Glutamatergic neuron (in vitro differentiated cells): ENCODE measurements at places on chromosomes 2 and 18. TPM values are rescaled to one million over a fixed set of nuclear protein-coding genes. Genes with fewer than 3 reads are reported as not detected.

DNA sequence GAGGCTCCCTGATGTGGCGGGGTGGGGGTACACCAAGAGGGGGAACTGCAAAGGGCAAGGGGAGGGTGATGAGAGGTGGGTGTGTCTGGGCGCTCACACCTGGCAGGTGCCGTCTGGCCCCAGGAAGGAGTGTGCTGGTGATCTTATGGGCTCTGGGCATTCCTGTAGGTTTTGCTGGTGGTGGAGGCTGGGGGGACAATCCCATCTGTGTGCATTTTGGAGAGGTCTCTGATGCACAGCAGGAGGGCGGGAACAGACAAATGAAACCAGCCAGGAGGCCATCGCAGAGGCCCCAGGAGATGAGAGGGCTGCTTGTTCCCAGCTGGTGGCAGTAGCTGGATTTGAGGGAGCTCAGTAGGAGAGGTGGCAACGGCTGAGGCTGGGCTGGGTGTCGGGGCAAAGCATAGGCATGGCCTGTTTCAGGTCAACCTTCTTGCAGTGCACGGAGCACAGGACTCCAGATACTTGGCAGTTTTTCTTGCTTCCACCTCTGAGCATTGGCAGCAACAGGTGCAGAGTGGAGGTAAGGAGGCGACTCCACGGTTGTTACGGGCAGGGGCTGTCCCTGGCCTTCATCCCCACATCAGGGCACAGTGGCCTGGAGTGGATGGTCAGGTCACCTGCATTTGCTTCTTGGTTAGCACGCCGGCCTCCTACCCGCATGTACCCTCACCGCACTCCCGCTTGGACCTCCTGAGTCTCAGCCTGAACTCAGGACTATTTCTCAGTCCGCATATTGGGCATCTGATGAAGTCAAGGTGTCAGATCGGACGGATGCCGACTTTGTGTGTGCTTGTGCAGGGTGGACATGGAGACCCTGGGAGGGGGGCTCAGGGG lies 194.2 kb upstream of the HDAC4 start:
- DNase-seq = peak; percentile 5

- no peak for DNase-seq
Measured at GRCh38 chr2:219112651-219113338, 47.8 kb downstream of the NHEJ1 start.

DNA sequence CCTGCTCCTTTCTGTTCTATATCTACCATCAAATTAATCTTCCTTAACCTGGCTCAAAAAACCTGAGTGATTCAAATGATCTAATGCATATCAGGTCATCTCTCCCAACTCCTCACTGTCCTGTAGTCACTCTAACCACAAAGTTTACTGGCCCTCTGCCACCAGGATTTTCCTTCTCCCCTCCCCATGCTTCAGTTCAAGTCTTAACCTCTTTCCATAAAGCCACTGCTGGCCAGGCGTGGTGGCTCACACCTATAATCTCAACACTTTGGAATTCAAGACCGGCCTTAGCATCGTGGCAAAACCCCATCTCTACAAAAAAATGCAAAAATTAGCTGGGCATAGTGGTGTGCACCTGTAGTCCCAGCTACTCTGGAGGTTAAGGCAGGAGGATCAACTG lies 7.5 kb upstream of the SP3 start:
- DNase-seq = no peak

DNA sequence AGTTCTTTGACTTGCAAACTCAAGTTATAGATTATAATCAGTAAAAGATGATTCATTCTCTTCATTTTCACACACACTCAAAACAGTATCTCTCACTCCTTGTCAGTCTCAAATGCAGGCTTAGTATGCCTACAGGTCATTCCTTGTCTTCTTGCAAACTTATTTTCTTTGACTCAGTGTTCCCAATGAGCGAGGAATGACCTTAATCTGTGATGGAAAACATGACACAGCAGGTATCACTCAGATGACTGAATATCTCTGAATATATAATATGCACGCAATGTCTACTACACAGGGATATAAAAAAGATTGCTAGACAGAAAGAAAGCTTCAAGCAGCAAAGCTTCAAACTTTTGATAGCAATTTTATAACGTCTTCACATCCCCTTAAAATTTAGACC lies 127.8 kb upstream of the RGPD4 start:
- no peak for DNase-seq

GRCh38 chr2:234403074-234403473 lies 93.8 kb downstream of the ARL4C start:
- DNase-seq = no peak

DNA sequence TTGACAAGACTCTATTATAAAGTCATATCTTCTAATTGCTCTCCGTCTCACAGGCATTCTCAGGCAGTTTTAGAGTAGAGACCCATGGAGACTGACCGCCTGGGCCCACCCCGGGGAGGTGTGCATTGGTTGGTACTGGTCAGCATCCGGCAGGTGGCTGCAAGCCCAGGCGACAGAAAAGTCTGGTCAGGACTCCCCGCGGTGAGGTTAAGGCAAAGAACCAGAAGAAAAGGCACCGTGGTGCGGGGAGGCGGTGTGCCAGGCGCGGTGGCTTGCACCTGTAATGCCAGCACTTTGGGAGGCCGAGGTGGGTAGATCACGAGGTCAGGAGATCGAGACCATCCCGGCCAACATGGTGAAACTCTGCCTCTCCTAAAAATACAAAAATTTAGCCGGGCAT lies 32.5 kb downstream of the AMER3 start:
- DNase-seq = no peak

DNA sequence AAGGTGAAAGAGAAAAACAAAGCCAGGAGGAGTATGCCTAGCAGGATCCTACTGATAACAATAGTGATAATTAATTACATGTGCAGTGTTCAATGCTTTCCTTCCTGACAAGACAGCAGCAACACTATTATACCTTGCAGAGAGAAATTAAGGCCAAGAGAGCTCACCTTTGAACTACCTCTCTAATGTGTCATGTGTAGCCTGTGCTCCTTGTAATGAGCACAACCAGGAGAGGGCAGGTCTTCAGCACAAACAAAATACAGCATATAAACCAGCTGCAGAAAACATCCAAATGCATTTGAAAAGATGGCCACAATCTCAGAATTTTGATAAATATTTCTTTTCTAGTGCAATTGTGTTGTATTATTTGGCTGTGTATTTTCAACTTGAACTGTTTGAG lies 1425.7 kb downstream of the DSC3 start:
- DNase-seq = no peak

GRCh38 chr2:223801736-223802135 lies 35.6 kb downstream of the AP1S3 start:
- DNase-seq = no peak

DNA sequence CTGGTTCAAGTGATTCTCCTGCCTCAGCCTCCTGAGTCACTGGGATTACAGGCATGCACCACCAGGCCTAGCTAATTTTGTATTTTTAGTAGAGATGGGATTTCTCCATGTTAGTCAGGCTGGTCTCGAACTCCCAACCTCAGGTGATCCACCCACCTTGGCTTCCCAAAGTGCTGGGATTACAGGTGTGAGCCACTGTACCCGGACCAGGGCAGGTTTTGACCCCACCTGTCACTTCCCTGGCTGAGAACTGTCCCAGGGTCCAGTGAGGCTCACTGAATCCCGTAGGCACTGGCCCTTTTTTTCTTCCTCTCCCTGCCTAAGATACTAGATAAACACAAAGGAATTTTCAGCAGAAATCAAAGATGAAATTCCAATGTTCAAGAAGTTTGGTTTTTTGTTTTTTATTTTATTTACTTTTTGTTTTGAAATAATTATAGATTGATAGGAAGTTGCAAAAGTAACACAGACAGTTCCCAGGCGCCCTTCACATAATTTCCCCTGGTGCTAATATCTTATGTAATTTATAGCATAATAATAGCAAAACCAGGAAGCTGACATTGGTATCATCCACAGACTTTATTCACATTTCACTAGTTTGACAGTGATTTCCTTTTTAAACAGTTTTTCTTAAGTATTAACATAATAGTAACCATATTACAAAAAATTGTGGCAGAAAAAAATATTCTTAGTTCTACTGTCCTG lies 52.4 kb upstream of the B3GNT7 start:
- DNase-seq = no peak

DNA sequence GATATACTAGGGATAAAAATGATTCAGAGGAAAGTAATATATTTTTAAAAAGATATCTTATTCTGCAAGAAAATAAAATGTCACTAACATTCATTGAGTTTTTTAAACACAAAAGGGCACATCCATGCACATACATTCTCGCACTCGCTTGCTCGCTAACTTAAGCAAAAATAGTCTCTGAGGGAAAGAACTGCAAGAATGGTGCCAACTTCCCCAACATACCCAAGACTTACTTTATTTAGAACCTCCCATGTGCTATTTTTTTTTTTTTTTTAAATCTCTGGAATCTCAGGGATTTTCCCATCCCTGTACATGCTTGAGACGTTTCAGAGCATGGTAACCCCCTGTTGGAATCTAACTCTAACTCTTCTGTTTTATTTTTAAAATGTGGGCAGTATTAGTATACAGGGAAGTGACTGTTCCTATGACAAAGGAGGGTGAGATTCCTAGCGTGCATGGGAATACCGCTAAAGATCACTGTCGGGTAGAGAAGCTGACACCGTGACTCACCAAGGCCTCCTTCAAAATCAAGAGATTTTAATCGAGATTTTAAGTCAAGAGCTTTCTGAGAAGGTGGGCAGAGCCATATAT lies 187.9 kb upstream of the ZEB2 start:
- no peak for DNase-seq

- DNase-seq = no peak
Measured at GRCh38 chr2:111903930-111904439, 5.6 kb downstream of the MERTK start.

DNA sequence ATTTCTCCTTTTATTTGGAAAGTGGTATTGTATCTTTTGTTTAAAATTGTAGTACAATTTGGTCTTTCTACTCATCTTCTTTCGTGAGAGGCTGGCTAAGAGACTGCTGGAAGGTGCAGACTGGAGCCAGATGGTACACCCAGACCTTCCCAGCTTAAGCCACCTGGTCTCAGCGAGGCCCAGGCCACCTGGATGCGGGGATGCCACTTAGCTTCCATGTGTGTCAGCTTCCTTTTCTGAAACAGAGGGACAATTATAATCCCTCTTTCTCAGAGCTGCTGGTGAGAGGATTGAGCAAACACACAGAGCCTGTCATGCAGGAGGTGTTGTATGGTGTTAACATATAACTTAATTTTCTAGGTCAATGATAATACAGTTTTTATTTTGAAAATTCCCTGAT lies 17.4 kb downstream of the FARP2 start:
- DNase-seq = peak; percentile 75

- DNase-seq = no peak
Measured at GRCh38 chr2:159904959-159905305, 106.9 kb upstream of the CD302 start.

GRCh38 chr2:86225581-86225980 lies 26.3 kb downstream of the MRPL35 start:
- no peak for DNase-seq

GRCh38 chr2:186675380-186675779 lies 18.5 kb upstream of the FAM171B start:
- no peak for DNase-seq

DNA sequence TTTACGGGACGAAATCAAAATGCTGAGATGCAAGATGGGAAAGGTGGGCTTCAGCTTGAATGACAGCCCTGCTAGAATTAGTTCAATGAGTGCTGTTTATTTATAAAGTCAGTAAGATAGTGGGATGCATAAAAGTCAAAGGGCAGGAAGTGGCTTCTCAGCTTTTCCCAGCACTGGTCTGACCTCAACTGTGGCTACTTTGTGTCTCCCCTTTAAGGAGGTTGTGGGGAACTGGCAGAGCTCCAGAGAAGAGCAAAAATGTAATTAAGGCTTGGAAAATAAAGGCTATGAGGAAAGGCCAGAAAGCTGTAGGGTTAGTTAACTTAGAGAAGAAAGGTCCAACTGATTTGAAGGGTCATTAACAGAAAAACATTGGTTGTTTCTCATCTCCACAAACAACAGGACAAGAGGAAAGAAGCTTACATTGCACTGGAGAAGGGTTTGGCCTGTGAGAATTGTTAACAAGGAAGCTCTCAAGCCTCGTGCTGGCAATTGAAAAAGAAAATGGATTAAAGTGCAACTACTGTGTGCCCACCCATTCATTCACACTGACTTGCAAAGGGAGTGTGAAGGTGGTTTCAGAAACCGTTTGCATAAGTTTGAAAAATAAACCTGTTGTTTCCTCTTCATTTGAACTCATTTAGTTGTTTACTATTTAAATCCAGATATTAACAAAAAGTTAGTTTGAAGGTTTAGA lies 68.8 kb upstream of the CD28 start:
- no peak for DNase-seq

GRCh38 chr2:168718622-168719021 lies 83.8 kb upstream of the NOSTRIN start:
- no peak for DNase-seq

DNA sequence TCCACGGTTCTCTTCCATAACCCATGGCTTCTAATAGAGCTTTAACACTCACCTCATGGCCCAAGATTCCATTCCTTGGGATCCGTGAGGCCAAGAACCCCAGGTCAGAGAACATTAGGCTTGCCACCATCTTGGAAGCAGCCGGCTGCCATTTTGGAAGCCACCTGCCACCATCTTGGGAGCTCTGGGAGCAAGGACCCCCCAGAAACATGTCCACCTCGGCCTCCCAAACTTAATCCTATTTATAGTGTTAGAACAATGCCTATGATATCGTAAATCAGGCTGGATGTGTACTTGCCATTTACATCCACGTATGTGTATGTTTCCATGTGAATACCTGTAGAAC lies 39.9 kb upstream of the HAAO start:
- DNase-seq = no peak

DNA sequence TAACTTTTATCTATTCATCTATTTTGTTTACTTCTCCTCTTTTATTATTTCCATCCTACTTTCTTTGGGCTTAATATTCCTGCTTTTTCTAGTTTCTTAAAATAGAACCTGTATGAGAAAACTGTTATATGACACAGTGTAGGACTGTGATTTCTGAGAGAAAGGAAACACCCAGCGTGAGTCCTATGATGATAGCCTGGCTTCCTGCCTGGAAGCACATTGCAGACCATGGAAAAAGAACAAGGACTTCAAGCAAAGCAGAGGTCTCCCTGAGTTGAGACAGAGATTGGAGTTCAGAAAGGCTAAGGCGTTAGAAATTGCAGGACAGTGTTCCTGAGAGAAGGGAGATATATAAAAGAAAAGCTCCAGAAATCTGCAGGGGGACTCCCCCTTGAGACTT lies 7.8 kb downstream of the RBM44 start:
- no peak for DNase-seq

- no peak for DNase-seq
Measured at GRCh38 chr2:180787330-180787729, 193.1 kb upstream of the UBE2E3 start.

- DNase-seq = no peak
Measured at GRCh38 chr2:137507237-137507636, 457.0 kb upstream of the HNMT start.

GRCh38 chr2:161102770-161103450 lies 57.3 kb upstream of the TANK start:
- DNase-seq = no peak

- no peak for DNase-seq
Measured at GRCh38 chr2:2564300-2565078, 233.4 kb upstream of the MYT1L start.

The DCDC2C gene
- total RNA-seq = not detected

The SCG2 gene
- 38.7 TPM for total RNA-seq

The ZNF532 gene
- 217 TPM for total RNA-seq

The FKBP1B gene
- total RNA-seq = 38.1 TPM

The PDCD1 gene
- total RNA-seq = not detected

The ARHGEF4 gene
- total RNA-seq = 6.1 TPM

The PIEZO2 gene
- total RNA-seq = 50.1 TPM

The TCF7L1 gene
- total RNA-seq = 6.6 TPM

The SOX11 gene
- 576 TPM for total RNA-seq
